ENCODE measurements at places on chromosomes 7 and 10.

- no peak for DNase-seq
Observed at GRCh38 chr7:54255242-54255641, 286.9 kb upstream of the VSTM2A start.

DNA sequence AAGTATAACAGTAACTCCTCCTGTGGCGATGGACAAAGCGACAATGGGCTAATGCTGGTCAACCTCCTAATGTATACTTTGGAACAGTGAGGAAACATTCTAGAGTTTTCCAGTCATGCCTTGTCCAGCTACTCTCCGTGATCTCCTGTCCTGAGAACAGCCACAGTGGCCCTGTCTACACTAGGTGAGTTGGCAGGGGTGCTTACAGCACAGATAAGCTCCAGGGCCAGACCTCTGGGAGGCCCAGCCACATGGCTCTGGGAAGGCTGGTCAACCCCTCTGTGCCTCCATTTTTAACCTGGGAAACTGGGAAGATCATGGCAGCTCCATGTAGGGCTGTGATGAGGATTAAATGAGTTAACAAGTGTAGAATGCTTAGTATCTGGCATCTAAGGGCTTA lies 57.0 kb downstream of the CLEC2L start:
- DNase-seq: no peak

DNA sequence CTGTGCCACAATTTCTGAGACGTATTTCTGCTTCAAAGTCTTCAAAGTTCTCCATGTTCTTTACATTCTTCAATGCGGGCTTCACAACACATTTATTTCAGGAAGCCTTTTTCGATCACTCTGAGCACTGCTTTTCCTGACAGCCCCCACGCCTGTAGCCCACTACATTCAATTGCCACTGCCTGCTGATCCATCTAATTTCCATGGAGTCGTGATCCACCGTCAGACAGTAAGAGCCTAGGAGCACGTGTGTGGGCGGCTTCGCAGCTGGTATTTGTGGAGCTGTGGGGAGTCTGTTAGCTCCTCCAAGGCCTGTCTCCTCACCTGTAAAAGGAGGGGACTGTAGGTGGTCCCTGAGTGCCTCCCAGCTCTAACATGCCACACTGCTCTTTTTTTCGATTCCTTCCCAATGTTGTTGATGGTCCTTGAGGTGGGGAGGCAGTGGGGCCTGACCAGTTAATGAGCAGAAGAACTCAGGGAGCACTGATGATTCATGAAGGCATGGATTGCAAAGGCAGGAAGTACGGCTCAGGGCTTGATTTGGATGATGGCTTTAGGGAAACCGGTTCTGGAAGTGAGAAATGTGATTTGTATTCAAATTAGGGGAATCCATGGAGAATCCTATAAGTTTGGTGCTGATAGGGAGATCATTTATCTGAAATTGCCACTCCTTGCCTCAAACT lies 401.1 kb upstream of the PODXL start:
- no peak for DNase-seq

- no peak for DNase-seq
Observed at GRCh38 chr10:35745617-35746403, 103.7 kb upstream of the FZD8 start.

DNA sequence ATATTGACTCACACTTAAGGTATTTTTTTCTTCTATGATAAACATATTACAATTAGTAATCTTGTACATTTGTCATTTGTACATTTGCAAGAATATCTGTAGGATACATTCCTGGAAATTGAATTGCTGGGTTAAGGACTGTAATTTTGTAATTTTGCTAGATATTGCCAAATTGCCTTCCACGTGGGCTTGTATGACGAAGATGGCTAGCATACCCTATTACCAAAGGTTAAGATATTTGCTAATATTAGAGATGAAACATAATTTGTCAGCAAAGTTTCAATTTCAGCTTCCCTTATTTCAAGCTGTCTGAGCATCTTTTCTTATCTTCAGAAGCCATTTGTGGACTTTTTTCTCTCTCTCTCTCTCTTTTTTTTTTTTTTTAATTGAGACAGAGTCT lies 1.0 kb upstream of the LYZL2 start:
- DNase-seq: no peak

DNA sequence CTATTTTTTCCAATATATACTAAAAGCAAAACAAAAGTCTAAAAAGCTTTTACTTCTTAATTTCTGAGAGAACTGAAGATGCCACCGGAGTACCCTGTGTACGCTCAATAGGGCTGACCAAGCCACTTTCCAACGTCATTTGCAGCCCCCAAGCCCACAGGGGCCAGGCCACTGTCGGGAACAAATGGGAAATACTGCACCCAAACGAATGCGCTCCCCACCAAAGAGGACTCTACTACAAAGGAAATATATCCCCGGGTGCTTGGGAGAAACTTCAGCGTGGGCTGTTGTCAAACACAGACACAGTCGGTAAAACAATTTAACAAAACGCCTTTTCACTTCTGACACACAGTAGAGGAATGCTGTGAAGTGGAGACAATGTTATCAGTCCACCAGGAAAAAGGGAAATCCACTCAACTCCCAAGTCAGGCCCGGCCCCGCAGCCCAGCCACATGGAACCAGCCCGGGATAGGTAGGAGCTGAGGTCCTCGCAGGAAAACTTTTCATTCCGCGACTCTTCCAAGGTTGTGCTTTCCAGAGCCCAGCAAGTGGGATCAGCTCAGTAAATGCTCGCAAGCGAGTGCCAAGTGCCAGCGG lies 1.4 kb downstream of the PARD3 start:
- no peak for DNase-seq

GRCh38 chr7:66696774-66697191 lies 43.8 kb upstream of the RABGEF1 start:
- no peak for DNase-seq

- no peak for DNase-seq
Observed at GRCh38 chr7:41603985-41604384, 98.9 kb downstream of the INHBA start.

GRCh38 chr10:77711683-77712049 lies 74.1 kb upstream of the KCNMA1 start:
- DNase-seq: no peak

- DNase-seq: no peak
Observed at GRCh38 chr7:138755331-138755747, 42.5 kb upstream of the TMEM213 start.

- DNase-seq: no peak
Observed at GRCh38 chr7:7104971-7105370, 77.4 kb upstream of the C1GALT1 start.

DNA sequence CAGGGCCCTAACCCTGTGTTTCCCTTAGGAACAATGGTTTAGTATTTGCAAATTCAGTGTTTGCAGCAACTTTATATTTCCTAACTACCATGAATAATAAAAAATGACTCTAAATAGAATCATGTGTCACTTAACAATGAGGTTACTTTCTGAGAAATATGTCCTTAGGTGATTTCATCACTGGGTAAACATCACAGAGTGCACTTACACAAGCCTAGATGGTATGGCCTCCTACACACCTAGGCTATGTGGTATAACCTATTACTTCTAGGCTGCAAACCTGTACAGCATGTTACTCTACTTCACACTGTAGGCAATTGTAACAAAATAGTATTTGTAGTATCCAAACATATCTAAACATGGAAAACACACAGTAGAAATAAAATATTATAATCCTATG lies 1174.6 kb upstream of the LRRTM3 start:
- no peak for DNase-seq

DNA sequence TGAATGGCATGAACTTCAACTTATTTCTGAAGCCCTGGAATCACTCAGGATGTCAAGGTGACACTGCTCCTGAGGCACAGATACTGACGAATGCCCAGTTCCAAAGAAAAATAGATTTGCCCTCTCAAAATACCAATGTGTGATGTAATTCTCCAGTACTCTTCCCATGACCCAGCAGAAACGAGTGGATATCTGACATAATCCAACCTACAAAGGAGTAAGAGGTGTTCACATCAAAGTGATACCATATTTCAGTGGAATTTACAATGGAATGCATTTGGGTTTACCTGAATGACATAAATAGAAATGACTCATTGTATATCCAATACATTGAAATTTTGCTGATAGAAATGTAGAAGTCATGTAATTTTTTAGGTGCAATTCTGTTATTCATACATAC lies 120.9 kb upstream of the ADAM12 start:
- no peak for DNase-seq

DNA sequence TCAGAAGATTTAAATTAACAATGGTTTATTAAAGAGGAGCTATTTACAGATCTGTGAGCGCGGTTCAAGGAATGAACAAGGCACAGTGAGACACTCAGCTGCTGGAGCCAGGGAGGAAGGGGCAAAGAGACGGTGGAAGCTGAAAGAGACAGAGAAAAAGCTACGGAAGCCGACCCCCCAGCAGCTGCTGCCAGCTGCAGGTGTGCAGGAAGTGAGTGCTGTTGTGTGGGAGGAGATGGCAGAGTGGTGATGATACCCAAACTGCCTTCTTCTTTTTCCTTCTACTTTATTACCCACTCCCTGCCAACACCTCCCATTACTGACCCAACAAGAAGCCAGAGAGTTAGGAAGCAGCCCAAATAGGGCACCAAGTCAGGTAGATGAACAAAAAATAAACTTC lies 41.9 kb upstream of the MBL2 start:
- DNase-seq: no peak

GRCh38 chr10:105702211-105702610 lies 1061.1 kb downstream of the SORCS3 start:
- DNase-seq: no peak

- DNase-seq: no peak
Observed at GRCh38 chr10:71713135-71714030, 6.2 kb downstream of the C10orf105 start.

GRCh38 chr10:43979551-43979950 lies 330.9 kb upstream of the ZNF32 start:
- no peak for DNase-seq

- DNase-seq: no peak
Observed at GRCh38 chr10:75228278-75228677, 7.5 kb downstream of the COMTD1 start.

GRCh38 chr7:128103498-128104107 lies 72.4 kb upstream of the LRRC4 start:
- no peak for DNase-seq

DNA sequence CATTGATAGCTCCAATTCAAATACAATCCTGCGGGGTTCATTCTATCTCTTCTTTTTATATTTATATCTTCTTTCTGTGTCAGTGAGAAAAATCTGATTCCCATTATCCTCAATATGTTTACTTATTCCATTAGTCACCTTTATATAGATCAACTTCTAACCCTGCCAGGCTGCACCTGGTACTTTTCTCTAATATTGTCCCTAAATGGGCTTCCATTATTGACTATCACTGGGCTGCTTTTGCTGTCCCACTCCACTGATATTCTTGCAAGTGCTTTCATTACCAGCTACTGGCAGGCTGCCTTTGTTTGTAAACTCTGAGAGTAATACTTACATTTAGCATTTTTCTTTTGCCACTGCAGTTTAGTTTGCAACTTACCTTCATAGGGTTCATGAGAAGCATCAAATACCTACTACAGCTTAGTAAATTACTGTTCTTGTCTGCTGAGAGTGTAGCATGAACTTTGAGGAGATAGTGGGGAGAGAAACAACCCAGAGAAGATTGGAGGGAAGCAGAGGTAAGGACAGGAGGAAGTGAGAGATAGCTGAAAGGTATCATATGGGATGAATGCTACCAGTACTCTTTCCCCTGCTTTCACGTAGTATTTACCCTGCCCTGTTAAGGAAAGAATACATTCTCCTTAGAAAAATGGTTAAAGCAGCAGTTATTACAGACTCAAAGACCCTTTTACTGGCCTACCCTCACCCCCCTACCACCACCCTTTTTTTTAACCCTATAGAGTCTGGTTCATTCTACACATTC lies 119.1 kb downstream of the PHTF2 start:
- peak; percentile 76 for DNase-seq

GRCh38 chr7:1432411-1433082 lies 26.7 kb downstream of the MICALL2 start:
- no peak for DNase-seq

GRCh38 chr10:132232023-132232951 lies 45.5 kb downstream of the DPYSL4 start:
- no peak for DNase-seq

DNA sequence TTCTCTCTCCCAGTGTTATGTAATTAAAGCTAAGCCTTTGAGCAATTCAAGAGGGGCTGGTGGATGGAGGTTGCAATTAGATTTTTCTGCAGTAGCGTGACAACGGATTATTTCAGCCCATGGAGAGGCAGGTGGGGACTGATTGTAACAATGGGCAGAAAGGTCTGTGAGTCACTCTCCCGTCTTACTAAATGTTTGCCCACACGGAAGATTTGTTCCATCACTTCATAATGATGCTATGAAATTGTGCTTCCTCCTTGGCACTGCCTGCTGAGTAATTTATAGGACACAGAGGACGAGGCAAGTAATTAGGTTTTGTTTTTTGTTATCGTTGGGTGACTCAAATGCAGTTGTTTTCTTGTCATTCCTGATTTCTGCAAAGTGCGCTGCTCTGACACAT lies 594.5 kb upstream of the DPP6 start:
- peak; percentile 64 for DNase-seq

- DNase-seq: no peak
Observed at GRCh38 chr7:75906991-75907667, 7.8 kb upstream of the POR start.

DNA sequence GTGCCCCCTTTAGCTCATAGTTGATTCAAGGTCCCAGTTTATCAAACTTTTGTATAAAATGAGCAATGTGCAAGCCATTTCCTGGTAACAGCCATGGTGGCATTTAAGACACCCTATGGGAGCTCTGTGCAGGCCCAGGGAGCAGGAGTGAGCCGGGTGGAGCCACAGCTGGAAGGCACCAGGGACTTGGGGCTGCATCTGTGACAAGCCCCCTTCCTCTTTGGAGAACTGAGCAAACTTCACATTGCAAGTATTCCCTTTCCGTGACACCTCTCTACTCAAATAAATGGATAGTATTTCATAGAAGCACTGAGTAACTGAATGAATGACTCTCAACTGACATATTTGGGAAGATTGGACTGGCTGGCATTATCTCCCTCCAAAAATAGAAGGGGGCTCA lies 558.7 kb upstream of the FOXK1 start:
- DNase-seq: no peak

GRCh38 chr10:124414076-124414475 lies 4.6 kb downstream of the OAT start:
- DNase-seq: no peak

DNA sequence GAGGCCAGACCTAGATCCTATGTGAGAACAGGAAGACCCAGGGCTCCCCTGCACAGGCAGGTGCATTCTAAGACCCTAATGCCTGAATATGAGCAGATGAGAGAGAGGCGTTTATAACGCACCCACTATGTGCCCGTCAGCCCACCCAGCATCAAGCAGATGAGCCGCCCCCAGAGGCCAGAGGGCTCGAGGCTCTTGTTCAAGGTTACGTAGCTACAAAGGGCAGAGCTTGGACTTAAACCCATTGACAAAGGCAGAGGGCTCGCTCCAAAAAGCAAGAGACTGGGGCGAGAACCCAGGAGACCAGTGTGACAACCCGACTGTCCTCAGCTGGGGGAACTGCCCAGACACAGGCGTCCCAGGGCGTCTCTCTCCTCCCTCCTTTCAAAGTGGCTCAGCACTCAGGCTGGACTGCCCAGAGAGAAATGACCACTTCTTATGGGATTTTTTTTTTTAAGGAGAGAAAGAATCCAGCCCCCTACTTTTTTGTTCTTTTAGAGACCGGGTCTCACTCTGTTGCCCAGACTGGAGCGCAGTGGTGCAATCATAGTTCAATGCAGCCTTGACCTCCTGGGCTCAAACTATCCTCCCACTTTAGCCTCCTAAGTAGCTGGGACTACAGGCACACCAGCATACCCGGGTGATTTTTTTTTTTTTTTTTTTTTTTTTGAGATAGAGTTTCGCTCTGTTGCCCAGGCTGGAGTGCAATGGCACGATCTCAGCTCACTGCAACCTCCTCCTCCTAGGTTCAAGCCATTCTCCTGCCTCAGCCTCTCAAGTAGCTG lies 40.1 kb downstream of the TNRC18 start:
- no peak for DNase-seq
